Mesendoderm (in vitro differentiated cells): ENCODE measurements at places on chromosomes 1 and 21.

DNA sequence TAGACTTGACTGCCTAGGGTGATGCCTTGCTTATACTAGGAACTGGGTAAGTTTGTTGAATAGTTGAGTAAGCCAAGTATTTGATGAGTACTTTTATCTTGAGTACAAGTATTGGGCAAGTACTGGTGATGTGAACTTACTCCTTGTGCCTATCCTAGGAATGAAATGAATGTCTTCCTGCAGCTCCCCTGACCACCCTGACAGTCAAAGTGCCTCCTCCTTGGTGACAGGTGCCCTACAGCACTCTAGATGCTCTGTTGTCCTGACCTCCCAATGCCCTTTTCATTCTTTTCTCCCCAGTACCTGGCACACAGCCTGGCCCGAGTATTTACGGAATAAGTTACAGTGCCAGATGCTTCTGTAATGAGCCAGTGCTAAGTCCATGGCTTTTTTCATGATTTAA is 25.5 kb downstream of the PCSK9 start:
- DNase-seq = no peak

DNA sequence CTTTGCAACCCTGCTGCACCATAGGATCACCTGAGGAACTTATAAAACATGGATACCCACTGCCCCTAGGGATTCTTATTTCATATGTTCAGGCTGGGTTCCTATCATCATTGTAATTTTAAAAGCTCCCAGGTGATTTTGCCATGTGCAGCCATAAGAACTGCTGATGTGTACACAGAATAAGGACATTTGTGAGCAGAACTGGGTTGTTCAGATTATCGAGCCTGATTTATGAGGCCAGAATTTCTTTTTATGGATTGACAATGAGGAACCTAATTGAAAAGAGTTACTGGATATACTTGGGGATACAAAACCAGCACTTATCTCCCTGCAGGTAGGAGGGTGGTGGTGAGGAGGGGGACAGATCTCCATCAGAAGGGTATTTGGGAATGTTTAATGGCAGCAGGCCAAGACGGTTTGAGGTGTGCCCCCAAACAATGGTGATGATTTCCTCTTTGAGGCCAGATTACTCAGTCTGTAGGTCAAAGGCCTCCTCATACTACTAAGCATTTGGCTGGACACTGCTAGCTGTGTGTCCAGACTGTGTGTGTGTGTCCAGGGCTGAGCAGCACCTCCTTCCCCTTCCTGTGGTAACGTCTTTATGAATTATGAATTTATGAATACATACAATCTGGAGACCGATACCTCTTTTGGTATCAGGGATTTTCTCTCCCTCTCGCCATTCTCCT is 18.9 kb downstream of the NOS1AP start:
- no peak for DNase-seq

- DNase-seq = no peak
Observed at GRCh38 chr1:147083919-147084272, 88.4 kb downstream of the PRKAB2 start.

GRCh38 chr1:78003882-78004718 is 639 bp upstream of the DNAJB4 start:
- DNase-seq = peak; percentile 90

DNA sequence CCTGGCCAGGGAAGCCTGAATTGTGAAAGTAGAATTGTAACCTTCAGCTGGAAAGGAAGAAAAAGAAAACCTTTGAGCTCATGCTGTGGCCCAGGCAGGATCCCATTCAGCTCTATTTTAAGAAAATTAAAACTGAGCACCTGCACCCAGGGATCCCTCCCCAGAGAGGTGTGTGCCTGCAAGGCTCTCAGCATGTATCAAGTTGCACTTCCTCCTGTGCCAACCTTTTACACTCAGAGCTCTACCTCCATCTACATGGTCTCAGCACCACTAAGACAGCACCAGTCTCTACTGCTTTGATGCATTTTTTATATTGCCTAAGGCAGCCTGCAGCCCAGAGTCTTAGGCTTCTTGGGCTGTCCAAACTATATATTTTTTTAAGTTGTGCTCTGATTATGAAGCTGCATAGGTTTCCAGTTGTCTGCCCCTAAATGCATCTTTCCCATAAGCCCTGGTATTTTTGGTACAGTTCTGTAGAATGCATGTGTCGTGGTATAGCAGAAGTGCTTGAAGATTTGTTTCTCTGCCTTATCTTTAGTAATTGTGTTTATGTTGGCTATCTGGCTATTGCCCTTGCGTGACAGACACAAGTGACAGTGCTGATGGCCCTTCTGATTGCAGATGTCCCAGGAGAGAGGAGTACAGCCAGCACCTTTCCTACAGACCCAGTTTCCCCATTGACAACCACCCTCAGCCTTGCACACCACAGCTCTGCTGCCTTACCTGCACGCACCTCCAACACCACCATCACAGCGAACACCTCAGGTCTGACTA is 63.1 kb downstream of the PTPRC start:
- DNase-seq = peak; percentile 11

- no peak for DNase-seq
Observed at GRCh38 chr1:28927266-28927647, 12.9 kb downstream of the EPB41 start.

- no peak for DNase-seq
Observed at GRCh38 chr1:182368358-182368757, 23.2 kb downstream of the GLUL start.

DNA sequence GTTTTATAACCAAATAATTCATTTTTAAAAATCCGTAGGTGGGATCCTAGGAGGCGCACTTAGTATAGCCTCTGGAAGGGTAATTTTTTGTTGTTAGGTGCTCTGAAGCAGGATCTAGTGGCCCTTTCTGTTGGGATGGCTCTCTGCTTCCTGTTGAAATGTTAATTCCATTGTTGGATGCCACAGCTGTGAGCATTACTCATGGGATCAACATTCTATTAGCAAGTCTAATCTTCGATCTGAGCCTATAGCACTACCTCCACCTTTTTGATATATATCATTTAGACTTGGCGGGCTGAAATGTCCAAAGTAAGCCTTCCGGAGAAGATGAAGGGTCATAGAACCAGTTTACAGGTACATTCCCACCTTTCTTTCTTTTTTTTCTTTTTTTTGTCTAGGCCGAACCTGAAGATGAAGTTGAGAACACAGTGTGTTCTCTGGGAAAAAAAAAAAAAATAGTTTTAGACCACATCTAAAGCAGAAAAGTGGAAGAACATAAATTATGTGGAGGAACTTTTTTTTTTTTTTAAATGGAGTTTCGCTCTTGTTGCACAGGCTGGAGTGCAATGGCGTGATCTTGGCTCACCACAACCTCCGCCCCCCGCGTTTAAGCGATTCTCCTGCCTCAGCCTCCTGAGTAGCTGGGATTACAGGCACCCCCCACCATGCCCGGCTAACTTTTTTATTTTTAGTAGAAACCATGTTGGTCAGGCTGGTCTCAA is 1.4 kb downstream of the CXADR start:
- DNase-seq = peak; percentile 94

GRCh38 chr1:218754477-218754876 is 409.3 kb downstream of the TGFB2 start:
- DNase-seq = no peak

DNA sequence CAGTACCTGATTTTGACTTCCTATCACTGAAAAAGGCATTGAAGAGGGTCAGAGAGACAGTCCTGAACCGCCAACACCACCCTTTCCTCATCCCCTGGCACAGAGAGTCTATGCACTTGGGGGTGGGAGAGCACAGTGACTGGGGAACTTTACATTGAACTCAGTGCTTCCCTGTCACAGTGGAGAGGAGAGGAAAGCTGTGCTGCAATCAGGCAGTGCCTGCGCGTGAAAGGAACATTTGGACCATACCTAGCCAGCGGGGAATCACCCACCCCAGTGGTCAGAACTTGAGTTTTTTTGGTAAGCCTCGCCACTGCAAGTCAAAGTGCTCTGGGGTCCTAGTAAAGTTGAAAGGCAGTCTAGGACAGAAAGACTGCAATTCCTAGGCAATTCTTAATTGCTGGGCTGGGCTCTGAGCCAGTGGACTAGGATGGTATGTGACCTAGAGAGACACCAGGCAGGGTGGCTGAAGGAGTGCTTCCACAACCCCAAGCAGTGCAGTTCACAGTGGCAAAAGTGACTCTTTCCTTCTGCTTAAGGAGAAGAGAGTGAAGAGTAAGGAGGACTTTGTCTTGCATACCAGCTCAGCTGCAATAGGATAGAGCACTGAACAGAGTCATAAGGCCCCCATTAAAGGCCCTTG is 9.4 kb upstream of the HENMT1 start:
- DNase-seq = no peak

DNA sequence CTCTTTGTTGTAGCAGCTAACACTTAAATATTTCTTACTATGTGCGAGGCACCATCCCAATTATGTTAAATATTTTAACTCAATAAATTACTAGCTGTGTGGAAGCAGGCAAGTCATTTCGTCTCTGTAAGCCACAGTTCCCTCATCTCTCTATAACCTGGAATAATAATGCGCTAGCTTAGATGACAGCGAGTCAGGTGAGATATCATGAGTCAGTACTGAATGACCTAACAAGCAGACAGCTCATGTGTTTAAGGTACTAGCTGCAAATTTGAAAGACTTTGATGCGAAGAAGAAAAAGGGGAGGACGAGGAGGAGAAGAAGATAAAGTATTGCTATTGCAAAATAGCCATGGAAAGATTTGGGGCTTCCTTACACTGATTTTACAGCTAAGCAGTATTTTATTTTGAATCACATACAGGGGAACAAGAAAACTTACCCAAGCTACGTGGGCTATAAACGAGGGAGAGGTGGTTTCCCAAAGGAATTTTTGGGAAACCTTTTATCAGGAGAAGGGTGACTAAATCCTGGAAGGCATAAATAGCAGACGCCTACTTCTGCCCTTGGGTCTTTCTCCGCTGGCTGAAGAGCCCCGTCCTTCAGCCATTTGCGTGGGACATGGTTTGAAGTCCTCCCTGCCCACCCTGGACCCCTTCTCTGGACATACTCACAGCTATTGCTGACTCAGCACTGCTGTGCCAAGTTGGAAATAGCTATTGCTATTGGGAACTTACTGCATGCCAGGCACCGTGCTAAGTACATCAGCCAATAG is 8.9 kb downstream of the CITED4 start:
- DNase-seq = no peak

- DNase-seq = peak; percentile 90
Observed at GRCh38 chr1:180229483-180230415, at the start of gene LHX4. TSS of gene LHX4 (plus strand) at chr1:180230264. CDS start at chr1:180230530, 266 bp downstream.

DNA sequence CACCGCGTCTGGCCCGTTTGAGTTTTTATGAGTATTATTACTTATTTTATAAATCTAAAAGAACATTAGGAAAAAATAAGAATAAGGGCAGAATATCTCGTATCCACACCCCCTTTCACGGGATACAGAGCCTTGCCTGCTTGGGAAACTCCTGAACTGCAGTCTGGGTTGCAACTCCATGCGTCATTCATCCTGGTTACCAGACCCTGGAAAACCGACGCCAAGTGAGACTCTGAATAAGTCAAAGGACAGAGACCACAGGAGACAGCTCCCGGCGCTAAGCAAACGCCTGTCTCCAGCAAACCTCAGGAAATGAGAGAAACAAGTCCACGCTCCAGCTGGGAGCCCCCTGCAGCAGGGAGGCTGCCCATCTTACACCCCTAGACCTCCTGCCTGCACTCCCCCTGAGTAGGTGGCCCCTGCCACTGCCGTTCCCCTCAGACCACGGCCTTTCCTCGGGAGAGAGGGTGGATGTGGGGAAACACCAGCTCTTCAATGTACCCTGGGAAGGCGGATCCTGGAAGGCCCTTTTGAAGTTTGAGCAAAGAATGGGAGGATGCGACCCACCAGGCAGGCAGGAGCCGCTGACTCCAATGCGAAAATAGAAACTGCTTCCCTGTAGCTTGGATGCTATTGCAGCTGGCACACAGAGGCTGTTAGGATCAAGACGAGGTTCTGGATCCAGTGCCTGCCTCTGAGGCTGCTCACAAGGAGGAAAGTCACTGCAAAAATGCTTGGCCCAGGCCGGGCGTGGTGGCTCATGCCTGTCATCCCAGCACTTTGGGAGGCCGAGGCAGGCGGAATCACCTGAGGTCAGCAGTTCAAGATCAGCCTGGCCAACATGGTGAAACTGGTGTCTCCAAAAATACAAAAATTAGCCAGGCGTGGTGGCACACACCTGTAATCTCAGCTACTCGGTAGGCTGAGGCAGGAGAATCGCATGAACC is 37.7 kb upstream of the GPR157 start:
- no peak for DNase-seq

DNA sequence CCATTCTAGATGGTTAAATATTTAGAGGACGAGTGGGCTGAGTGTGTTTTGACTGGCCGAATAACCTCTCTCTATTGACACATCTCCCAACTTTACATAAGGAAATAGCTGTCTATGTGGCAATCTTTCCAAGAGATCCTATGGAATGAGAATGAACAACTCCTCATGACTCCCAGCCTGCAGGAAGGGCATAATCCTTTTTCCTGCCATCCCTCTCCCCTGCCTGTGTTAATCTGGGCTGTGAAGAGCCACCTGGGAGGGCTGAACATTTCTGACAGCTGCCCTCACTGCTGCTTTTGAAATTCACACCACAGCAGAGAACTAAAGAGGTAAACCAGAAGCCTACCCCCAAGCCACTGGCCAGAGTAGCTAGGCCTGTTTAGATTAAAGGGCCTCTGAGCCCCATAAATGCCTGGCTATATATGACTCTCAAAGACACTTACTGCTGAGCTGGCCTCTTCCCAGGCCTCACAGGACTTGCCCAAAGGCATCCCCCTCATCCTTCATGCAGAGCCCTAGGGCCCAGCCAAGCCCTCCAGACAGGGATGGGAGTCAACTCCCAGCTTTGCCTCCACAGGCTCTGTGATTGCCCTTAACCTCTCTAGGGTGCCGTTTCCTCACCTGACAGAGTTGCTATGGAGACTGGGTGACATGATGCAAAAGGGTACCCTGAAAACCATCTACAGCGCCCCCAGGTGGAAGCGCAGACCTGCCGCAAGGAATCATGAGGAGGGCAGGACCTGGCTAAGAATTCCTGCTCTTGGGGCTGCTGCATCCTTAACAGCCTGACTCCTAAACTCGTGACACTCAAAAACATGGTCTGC is 42.0 kb upstream of the LDLRAP1 start:
- peak; percentile 89 for DNase-seq

GRCh38 chr1:46020010-46020409 is 112.4 kb downstream of the PIK3R3 start:
- no peak for DNase-seq

GRCh38 chr1:27816921-27817630 is 13.5 kb upstream of the PPP1R8 start:
- DNase-seq = peak; percentile 77

DNA sequence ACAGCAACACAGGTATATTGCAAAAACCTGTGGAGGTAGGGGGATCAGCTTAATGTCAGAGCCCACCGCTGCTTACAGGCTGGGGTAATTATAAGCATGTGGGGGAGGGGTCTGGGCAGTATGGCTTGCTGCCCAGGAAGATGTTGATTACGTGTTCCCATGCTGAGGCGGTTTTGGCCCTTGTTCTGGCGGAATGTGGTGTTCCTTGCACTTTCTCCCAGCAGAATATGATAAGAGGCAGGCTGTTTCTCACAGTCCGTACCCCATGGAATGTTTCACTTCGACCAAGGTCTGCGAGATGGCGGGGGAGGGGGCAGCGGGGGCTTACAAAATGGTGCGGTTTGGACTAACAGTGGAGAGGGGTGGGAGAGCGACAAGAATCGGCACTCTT is 9.8 kb upstream of the HPCAL4 start:
- DNase-seq = peak; percentile 91
